Chondrocyte (in vitro differentiated cells): ENCODE measurements at places on chromosomes 2 and 18.

DNA sequence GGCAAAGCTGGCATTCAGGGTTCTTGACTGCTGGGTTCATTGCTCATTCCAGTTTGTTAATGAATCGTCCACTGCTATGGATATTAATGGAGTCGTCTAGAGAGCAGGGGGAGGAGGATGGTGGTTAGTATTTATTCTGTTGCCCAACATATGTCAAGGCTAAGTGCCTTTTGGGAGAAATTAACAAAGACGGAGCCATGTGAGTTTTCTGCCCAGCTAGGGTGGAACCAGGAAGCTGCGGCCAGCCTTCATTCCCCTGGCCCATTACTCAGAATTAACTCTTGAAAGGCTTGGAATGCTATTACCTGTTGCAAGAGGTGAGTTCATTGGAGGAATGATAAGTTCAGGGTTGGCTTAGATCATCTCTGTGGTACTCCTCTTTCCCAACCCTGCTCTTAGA, 19.3 kb downstream of the IGFBP2 start:
- DNase-seq = no peak

DNA sequence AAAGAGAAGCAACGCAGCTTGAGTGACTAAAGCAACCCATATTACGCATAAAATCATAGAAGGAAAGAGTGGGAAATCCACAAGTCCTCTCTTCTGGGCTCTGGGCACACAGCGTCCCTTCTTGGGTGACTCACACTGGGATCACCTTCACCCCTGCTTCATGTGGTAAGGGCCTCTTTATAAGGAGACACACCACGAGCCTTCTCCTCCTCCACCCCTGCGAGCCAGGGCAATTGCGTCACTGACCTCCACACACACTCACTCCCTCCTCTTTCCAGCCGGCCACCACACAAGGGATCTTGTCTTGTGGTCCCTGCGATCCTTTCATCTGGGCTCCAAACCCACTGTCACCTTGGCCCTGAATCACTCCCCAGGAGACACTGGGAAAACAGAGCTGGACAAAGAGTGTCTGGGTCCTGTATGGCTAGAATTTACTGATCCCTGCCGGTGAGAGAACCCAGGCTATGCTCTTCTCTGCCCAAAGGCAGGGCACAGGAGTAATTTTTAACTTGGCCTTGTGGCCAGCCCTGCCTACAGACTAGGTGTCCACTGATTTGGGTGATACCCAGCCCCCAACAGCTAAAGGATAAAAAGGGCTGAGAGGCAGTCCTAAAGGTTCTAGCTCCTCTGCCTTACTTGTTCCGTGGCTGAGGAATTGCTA, 35.3 kb downstream of the NHEJ1 start:
- no peak for DNase-seq

DNA sequence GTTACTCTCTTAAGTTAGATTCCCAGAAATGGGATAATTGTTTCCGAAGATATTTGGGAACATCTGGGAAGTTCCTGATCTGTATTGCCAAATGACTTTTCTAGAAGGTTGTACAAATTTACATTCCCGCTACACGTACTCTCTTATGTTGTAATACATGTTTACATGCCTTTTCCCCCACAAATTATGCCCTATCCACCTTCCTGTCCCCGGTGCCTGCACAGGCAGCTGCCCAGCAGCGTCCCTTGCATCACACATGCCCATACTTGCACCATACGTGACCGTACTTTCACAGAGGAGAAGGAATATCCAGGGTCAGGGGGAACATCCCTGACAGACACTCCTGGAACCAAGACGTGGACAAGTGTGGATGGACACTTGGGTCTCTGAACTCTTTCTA, 24.2 kb upstream of the KLF11 start:
- DNase-seq = no peak

- DNase-seq = no peak
Observed at GRCh38 chr2:69216535-69217332, 170.3 kb downstream of the GFPT1 start.

- no peak for DNase-seq
Observed at GRCh38 chr2:60529785-60530627, 23.4 kb downstream of the BCL11A start.

- DNase-seq = no peak
Observed at GRCh38 chr2:67145851-67146250, 251.3 kb upstream of the ETAA1 start.

DNA sequence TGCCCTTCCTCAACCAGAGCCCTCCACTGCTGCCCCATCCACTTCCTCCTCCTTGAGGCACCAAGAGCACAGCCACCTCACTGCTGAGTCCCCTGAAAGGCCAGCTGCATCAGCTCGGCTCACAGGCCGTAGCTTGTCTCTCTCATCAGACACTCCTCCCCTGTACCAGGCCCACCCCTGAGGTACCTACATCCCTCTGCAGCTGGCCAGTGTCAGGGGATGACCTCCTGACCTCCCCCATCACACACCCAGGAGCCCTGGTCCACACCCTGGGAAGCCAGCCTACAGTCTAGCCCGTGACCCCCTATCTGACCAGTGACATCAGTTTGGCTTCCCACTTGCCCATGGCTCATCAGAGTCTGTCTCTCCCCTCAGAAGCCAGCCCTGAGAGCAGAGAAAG, 205.6 kb downstream of the TNS1 start:
- no peak for DNase-seq

DNA sequence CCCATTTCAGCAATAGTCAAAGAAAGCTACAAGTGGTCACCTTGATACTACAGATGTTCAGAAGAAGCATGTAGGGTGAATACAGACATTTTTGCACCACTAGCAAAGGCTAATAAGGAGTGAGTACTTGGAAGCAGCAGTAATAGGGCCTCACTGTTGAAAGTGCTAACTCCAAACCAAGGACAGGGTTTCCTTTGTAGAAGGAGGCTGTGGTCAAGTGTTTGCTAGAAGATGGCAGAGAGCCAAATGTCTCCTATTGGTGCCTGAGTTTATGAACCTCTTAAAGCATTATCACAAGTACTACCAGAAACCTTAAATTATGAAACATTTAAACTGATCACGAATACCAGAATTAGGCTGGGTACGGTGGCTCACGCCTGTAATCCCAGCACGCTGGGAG, 308.1 kb downstream of the ZEB2 start:
- no peak for DNase-seq

DNA sequence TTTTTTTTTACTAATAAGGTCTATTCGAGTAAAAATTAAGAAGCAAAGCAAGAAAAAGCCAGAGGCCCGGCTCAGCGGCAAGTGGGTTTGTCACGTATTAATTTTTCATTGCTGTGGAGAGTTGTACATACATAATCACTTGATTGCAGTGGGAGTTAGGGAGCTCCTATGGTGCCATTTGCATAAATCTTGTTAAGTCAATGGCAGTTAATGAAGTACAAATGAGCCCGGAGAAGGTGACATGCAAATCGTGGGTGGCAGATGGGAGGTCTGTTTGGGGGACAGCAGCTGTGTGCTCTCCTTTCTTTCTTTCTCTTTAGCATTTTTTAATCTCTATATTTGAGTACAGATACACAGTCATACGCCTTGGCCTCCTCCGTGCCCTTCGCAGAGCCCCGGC, 317.0 kb downstream of the AGAP1 start:
- DNase-seq = no peak

DNA sequence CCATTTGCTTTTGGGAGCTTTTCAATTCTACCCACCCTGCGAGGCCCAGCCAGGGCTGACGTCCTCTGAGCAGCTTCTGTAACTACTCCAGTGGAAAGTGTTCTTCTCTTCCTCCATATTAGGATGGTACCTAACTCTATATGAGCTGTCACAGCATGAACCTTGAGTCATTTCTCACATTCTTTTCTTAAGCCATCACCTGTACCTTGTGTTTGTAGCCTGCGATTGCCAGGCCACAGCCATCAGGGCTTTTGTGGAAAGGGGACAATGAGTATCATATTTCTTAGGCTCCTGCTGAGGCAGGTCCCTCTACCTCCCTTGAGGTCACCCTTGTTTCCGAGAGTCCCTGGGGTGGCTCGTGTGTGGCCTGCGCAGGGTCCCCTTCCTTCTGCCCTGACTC, 144.5 kb upstream of the DLX2 start:
- no peak for DNase-seq

- no peak for DNase-seq
Observed at GRCh38 chr2:66440708-66441497, 6.0 kb downstream of the MEIS1 start.

DNA sequence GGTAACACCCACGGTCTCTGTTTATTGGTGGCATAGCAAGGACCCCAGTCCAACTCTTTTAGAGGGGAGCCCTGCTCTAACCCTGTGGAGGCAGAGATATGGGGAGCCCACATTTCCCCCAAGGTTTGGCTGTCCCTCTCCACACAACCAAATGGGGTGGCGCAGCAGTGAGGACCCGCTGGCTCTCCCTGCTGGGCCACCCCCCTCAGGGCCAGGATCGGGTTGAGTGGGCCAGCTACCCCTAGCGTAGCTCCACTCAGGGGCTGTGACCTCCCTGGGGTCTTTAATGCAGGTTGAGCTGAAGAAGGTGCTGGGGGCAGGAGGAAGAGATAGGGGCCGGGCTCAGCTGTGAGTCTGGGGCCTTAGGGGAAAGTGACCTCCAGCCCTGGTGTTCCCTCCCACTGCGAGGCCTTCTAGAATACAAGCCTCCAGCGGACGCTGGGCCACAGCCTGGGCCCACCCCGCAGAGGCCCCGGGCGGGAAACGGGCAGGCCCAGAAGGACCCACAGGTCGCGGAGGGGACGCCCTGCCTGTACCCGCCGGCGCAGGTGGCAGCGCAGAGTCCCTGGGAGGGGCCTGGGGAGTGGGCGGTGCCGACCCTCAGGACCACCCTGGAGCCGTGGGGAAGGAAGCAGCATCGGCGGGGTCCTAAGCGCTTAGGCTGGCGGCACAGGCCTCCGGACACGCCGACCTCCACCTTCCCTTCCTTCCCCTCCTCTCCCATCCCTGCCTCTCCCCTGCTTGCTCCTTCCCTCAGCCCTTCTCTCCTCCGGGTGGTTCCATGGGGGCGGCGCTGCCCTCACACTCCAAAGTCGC, 9.6 kb downstream of the CROCC2 start:
- peak; percentile 83 for DNase-seq

DNA sequence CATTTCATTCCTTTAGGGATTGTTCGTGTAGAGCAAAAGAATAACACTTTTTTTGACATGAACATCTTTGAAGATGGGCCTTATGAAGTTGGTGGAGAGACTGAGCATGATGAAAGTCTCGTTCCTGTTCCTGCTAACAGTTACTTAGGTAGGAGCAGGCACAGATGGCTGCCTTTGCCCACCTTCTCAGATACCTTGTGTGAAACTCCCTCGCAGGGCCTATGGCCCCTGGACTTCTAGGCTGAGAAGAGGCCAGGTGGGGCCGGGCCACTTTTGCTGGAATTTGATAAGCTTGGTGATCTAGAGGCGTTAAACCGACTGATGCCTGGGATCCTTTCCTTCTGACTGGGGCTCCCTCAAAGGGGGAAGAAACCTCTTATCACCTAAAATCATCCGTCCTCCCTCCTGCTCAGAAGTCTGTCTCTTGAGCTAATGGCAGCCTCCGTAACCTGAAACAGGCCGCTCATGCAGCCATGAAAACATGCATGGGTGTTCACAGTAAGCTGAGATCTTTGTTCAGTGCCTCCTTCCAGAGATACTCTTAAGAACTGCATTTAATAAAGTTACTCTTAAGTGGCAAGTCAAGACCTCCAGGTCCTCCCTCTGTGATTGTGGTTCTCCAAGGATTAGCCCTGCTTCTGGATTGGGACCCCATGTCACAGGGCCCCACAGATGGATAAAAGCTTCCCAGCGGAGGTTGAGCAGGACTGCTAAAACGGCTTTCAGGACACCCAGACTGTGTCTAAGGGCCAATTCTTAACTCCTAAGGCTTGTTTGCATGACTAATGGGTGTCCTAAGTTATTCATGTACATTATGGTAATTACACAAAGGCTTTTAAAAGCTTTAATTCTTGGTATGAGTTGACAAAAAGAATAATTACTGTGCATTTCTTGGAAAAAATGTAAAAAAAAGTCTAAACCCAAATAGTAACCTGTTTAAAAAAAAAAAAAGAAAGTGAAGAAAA, 43.9 kb downstream of the ITGA6 start:
- no peak for DNase-seq

DNA sequence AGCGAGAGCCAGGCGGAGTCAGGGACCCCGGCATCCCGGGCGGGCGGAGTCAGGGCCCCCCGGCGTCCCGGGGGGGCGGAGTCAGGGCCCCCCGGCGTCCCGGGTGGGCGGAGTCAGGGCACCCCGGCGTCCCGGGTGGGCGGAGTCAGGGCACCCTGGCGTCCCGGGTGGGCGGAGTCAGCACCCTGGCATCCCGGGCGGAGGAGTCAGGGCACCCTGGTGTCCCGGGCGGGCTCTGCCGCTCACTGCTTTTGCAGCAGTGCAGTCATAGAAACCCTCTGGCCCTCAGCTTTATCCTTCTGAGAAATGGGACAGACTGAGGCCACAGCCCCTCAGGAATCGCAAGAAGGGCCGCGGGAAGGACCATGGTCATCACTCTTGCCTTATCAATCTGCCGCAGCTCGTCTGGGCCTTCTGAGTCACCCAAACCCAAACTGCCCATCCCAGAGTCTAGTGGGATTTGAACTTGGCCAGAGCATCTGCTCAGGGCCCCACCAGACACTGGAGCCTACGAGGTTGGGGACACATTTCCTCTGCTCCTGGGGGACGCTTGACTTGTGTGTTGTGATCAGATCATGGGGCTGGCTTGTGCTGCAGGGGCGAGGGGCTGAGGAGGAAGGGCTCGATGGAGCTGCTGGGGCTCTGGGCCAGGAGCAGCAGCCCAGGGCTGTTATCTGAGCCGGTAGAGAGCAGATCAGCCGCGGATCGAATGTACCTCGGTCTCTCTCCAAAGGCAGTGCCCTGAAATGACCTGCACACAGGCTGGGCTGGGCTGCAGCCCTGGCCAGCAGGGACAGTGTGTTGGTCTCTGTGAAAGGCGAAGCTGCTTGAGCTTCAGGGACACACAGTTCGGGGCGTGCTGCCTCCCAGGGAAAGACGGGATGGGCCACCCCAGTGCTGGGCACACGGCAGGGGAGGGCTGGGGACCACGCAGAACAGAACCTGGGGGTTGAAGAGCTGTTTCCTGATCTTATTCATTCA, 290.1 kb upstream of the HDAC4 start:
- no peak for DNase-seq

DNA sequence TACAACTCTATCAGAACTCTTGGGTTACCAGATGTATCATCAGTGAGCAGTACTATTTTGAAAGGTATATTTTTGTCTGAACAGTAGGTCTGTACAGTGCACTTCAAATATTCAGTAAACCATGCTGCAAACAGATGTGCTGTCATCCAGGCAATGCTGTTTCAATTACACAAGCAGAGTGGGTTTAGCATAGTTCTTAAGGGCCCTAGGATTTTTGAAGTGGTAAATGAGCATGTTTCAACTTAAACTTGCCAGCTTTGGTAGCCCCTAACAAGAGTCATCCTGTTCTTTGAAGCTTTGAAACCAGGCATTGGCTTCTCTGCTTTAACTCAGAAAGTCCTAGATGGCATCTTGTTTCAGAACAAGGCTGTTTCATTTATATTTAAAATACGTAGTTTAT, 1519.9 kb downstream of the SUCLG1 start:
- DNase-seq = no peak

DNA sequence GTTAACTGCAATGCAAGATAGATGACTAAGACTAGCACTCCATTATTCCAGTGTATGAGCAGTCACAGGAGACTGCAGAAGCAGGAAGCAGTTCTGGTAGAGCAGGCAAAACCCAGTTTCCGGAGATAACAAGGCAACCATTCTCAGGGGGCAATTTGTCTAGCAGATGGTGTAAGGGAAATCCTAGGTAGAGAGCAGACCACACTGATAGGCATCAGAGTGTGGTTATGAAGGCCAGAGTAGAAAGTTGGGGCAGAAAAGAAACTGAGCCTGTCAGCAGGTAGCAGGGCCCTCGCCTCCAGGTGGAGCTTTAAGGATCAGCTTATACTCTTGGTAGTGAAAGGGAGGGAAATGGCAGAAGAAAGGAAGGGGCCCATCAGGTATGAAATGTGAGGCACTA, 164.4 kb downstream of the PDE11A start:
- DNase-seq = no peak
